Naive thymus-derived CD4-positive, alpha-beta T cell (primary cell): ENCODE measurements at places on chromosomes 5 and 9.

GRCh38 chr5:180390441-180391190 lies 37.5 kb upstream of the GFPT2 start:
- no peak overlapping the region for H3K27ac ChIP-seq
- H3K4me3 ChIP-seq = no peak overlapping the region
- no peak for DNase-seq
- H3K36me3 ChIP-seq = no peaks in the 10 kb centered on the region
- H3K27me3 ChIP-seq = no peaks in the 10 kb centered on the region

DNA sequence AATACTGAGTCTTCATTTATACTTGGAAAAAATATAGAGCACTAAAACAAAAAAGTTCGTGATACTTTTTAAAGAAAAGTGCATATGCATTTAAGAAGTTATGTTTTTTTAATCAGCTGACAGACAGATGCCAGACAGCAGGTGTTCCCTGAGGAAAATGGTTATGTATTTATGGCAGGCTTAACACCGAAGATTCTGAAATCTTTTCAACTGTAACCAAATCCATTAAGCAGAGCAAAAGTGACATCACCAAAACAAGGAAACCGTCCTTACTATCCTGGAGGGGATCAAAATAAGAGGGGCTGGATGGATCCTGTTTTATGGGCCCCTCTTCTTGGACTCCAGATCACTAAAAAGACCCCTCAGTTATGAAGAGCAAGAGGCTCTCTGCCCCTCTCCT lies 404.9 kb upstream of the ADAMTS16 start:
- no peaks in the 10 kb centered on the region for H3K27me3 ChIP-seq
- no peaks in the 10 kb centered on the region for H3K36me3 ChIP-seq
- H3K27ac ChIP-seq = no peak overlapping the region
- no peaks in the 10 kb centered on the region for H3K4me1 ChIP-seq

- H3K4me3 ChIP-seq = no peak overlapping the region
- no peaks in the 10 kb centered on the region for H3K27me3 ChIP-seq
- H3K27ac ChIP-seq = no peak overlapping the region
Measured at GRCh38 chr9:7387840-7388239, 411.7 kb downstream of the DMAC1 start.

- no peaks in the 10 kb centered on the region for H3K27me3 ChIP-seq
- no peak for DNase-seq
- H3K36me3 ChIP-seq = no peaks in the 10 kb centered on the region
- no peak overlapping the region for H3K4me3 ChIP-seq
Measured at GRCh38 chr5:151547364-151547763, 43.8 kb downstream of the FAT2 start.

GRCh38 chr5:176637556-176637955 lies 7.1 kb downstream of the EIF4E1B start:
- no peak overlapping the region for H3K4me3 ChIP-seq
- no peak overlapping the region for H3K27ac ChIP-seq
- no peak for DNase-seq
- H3K4me1 ChIP-seq = no peaks in the 10 kb centered on the region

- no peaks in the 10 kb centered on the region for H3K27me3 ChIP-seq
- H3K4me1 ChIP-seq = peaks cover 22% of the 10 kb centered on the region
- no peaks in the 10 kb centered on the region for H3K36me3 ChIP-seq
- peak; percentile 89 for DNase-seq
- H3K4me3 ChIP-seq = peak within 1 kb of the TSS; percentile 77
Measured at GRCh38 chr5:177311723-177312648, at the start of gene MXD3. Gene MXD3, minus strand, starts transcription at chr5:177311898. Its CDS starts 68 bp downstream, at chr5:177311830.

DNA sequence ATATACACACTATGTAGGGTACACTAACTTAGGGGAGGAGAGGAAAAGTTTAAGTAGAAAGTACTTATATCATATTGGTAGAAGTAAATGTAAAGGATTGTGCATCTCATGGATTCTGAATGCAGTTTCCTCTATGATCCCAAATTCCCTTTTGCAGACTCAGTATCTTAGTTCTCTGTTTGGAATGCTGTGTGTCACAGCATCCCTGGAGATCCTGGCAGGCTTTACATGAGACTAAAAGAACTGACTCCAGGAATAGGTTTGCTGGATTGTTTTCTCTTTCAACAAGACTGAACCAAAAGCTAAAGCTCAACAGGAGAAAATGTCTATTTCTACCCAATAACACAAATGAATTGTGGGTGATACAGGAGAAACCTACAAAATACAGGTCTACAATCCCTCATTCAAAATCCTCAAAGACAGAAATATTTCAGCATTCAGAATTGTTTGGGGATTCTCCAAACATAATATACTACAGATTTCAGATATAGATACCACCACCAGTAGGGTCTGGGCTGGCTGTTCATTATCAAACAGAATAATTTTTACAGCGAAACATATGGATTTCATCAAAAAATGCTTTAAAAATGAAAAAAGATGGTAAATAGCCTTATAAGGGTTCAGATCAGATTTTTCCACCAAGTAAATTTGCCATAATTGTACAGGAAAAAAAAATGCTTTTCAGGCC lies 324.7 kb upstream of the GRAMD2B start:
- H3K36me3 ChIP-seq = no peaks in the 10 kb centered on the region
- H3K27me3 ChIP-seq = no peaks in the 10 kb centered on the region
- no peaks in the 10 kb centered on the region for H3K4me1 ChIP-seq
- DNase-seq = no peak
- no peak overlapping the region for H3K27ac ChIP-seq
- no peak overlapping the region for H3K4me3 ChIP-seq

DNA sequence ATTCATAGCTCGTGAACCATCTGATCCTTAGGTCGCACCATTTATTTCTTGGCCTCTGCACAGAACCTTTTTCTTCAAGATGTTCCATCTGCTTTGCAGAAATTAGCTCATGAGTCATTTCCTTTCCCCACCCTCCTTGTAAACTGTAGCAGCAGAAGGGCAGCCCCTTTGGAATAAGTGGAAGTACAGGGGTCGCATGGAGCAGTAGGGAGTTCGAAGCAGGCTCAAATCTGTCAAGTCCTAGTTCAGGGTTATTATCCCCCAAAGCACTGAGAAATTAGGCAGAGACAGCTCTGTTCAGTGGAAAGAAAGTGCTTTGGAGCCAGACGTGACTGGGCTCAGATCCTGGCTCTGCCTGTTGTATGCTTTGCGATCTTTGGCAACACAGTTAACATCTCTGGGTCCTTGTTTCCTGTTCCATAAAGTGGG lies 84.2 kb downstream of the SGCD start:
- DNase-seq = no peak
- no peak overlapping the region for H3K27ac ChIP-seq
- no peaks in the 10 kb centered on the region for H3K27me3 ChIP-seq
- H3K36me3 ChIP-seq = no peaks in the 10 kb centered on the region
- H3K4me1 ChIP-seq = no peaks in the 10 kb centered on the region

DNA sequence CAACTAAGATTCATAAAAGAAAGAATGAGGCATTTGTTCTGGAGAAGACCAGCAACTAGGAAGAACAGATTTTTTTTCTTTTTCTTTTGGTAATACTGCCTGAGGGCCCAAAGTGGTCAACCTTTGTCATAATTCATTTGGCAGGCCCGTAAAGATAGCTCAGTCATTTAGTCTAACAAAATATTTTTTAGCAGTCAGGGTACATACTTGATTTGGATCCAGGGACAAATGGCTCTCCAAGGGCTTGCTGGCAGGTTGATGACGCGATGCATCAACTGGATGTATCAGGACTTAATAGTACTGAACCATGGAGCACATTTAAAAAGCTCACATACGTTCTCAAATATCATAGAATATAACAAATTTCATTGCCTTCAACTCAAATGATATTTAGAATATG lies 203.4 kb upstream of the ZNF608 start:
- H3K4me1 ChIP-seq = no peaks in the 10 kb centered on the region
- DNase-seq = no peak
- H3K4me3 ChIP-seq = no peak overlapping the region

DNA sequence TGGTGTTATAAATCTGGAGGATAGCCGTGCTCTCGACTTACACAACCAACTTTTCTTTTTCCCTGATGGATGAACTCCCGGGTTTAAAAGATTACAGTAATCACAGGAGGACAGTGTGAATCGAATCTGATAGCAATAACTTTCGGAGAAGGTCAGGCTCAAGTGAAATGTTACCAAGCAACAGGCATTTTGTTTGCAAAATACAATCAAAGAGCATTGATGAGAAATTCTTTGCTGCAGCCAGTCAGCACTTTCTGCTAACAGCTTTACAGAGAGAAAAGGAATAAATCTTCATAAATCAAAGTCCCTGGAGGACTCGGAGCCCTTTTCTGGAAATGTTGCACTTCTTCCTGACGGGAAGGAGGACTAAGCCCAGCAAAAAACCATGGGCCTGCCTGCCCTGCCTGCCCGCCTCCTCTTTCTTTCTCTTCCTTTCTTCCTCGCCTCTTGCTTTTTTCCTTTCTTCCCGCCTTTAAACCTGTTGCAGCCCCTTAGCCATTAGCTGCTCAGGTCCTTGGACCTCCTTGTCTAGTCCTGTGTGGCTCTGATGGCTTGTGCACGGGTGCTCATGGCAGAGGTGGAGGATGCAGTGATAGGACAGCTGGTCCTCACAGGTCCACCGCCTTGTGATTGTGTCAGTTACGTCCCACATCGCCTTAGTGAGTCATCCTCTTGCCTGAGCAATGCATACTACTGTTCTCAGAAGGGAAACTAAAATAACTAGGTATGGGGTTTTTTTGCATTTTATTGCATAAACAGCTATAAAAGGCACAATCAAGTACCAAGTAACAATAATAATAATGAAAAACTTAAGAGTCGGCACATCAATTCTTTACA lies 6.2 kb downstream of the DMRT3 start:
- no peak for DNase-seq
- H3K4me3 ChIP-seq = no peak overlapping the region
- no peak overlapping the region for H3K27ac ChIP-seq

DNA sequence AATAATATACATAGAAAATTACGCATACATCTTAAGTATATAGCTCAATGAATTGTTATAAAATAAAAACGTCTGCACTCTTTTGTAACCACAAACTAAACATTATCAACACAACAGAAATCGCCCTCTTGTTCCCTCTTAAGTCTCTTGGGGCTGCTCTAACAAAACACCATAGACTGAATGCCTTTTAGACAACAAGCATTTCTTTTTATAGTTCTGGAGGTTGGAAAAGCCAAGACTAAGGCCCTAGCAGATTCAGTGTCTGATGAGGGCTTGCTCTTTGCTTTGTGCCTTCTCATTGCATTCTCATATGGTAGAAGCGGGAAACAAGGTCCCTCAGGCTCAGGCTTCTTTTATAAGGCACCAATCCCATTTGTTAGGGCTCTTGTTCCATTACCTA lies 4.9 kb upstream of the IFNB1 start:
- no peaks in the 10 kb centered on the region for H3K27me3 ChIP-seq
- H3K36me3 ChIP-seq = no peaks in the 10 kb centered on the region
- DNase-seq = no peak
- H3K4me3 ChIP-seq = no peak overlapping the region

GRCh38 chr5:126002222-126002897 lies 420.8 kb upstream of the GRAMD2B start:
- H3K4me1 ChIP-seq = no peaks in the 10 kb centered on the region
- no peaks in the 10 kb centered on the region for H3K27me3 ChIP-seq
- no peak overlapping the region for H3K4me3 ChIP-seq
- no peak overlapping the region for H3K27ac ChIP-seq

- H3K27ac ChIP-seq = peak overlapping the region; percentile 100
- no peaks in the 10 kb centered on the region for H3K27me3 ChIP-seq
- peaks cover 17% of the 10 kb centered on the region for H3K4me1 ChIP-seq
- H3K36me3 ChIP-seq = no peaks in the 10 kb centered on the region
- peak overlapping the region; percentile 74 for H3K4me3 ChIP-seq
Measured at GRCh38 chr9:122904466-122904822, 715 bp downstream of the RC3H2 start.

- H3K4me3 ChIP-seq = no peak overlapping the region
- DNase-seq = no peak
- H3K4me1 ChIP-seq = no peaks in the 10 kb centered on the region
- H3K36me3 ChIP-seq = no peaks in the 10 kb centered on the region
- H3K27ac ChIP-seq = no peak overlapping the region
Measured at GRCh38 chr5:86929123-86929766, 311.5 kb downstream of the COX7C start.

DNA sequence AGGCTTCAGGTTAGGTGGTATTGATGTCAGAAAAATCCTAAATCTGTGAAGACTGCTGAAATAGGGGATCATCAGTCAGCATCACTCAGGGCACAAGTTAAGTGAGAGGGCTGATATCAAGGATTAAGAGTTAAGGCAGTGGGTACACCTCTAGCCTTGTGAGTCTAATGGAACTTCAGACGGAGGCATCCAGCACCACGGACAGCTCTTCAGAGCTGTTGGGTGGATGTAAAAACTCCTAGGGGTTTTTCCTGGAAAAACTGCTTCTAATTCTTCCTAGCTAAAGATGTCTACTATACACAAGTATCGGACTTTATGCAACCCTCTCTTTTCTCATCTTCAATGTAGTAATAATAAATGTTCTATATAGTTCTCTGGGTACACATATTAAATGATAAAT lies 165.9 kb downstream of the SH3GL2 start:
- no peaks in the 10 kb centered on the region for H3K27me3 ChIP-seq
- no peak overlapping the region for H3K4me3 ChIP-seq

DNA sequence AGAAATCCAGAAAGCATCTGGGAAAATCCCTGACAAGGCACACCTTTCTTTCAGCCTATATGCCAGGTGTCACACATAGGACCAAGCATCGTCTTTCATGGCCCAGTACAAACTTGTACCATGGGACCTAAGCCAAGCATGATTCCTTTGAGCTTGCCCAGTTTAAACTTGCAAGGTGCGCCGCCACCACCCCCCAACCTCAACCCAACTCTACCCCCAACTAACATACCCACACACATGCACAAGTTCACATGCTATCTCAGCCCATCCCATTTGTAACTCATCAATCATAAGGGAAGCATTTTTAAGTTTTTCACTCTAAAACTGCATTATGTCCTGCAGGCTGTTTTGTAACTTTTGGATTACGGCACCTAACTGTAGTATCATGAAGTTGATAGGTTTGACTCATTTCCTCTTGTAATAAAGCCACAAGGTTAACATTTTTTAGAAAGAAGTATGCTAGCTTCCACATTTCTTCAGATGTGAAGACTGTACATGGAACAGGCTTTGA lies 145.9 kb upstream of the FST start:
- H3K36me3 ChIP-seq = no peaks in the 10 kb centered on the region
- no peak overlapping the region for H3K4me3 ChIP-seq
- no peak for DNase-seq
- no peaks in the 10 kb centered on the region for H3K27me3 ChIP-seq
- H3K4me1 ChIP-seq = no peaks in the 10 kb centered on the region

DNA sequence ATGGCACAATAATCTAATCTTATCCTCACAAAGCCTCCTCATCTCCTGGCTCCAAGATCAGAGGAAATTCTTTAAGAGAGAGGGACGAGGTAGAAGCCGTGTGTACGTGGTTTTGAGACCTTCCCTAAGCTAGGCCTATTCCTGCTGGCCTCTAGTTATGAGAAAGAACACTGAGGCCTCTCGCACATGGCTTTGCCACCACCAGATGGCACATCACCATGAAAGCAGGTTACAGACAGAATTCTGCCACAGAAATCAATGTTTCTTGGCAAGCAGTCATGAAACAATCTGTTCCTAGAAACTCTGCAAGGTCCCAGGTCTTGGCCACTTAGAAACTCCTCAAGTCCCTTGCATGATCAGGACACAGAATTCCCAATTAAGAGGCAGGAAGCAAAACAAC lies 268.2 kb upstream of the TAS2R1 start:
- no peaks in the 10 kb centered on the region for H3K36me3 ChIP-seq
- DNase-seq = no peak

- no peak overlapping the region for H3K27ac ChIP-seq
- no peaks in the 10 kb centered on the region for H3K36me3 ChIP-seq
- H3K4me3 ChIP-seq = no peak overlapping the region
- H3K27me3 ChIP-seq = peaks cover 7% of the 10 kb centered on the region
- no peak for DNase-seq
- no peaks in the 10 kb centered on the region for H3K4me1 ChIP-seq
Measured at GRCh38 chr5:77841616-77842015, 65.5 kb upstream of the TBCA start.

GRCh38 chr9:34500623-34501267 lies 22.0 kb downstream of the ENHO start:
- no peak overlapping the region for H3K4me3 ChIP-seq
- H3K27ac ChIP-seq = no peak overlapping the region
- peak; percentile 48 for DNase-seq
- H3K27me3 ChIP-seq = no peaks in the 10 kb centered on the region
- no peaks in the 10 kb centered on the region for H3K4me1 ChIP-seq
